ENCODE measurements at places on chromosomes 5 and 9.

GRCh38 chr9:96417661-96418082 lies 498 bp downstream of the ZNF367 start:
- DNase-seq, result no peak

DNA sequence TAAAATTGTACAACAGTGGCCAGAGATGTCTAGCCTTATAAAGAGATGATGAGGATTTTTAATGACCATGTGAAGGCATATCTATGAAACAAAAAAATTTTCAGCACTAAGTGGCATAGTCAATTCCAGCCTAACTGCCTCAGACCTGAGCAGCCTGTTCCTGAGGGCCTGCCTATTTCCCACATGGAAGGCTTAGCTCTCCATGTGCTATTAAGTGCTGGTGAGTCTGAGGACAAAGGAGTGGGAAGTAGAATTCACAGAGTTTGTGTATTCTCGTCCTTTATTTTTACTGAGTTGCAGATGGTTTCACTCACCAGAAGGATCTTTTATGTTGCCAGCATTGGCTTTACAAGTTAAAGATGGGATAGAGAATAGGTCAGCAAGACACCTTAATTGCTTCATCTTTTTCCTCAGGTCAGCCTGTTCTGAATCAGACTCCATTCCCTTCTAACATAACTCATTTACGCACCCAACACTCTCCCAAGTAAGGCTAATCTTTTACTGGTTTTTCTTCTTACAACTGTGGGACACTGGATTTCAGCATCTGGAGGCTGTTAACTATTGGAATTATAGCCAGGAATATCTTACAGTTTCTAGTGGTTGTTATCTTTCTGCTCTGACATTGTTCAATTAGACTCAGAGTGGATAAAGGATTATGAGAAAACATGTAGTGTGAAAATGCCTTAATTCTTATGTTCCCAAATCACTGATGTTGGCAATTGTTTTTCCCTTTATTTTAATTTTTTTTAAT lies 76.8 kb downstream of the ISOC1 start:
- no peak for DNase-seq

DNA sequence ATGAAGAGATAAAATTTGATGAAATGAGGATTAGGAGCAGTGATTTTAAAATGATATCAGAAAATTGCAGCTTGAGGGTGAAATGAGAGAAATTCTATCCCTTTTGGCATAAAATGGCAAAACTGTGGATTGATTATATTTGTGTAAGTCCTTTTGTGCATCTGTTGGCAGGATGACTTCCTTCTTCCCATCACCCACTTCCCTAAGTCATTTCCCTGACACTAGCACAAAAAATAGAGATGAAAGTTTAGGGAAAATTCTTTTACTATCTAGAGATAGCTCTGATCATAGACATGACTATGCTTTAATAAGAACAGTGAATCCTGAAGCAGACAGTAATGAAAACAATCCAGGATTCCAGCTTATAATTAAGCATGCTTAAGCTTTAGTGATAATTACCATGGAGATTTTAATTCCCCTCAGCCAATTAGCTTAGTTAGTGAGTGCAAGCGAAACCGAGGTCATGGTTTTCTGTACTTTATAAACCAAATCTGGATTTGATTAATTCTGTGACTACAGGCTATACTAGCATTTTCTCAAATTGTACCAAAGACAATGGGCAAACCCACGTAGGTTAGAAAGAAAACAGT lies 163.6 kb upstream of the TARS1 start:
- no peak for DNase-seq

- DNase-seq, result no peak
Observed at GRCh38 chr9:114016629-114017423, 61.3 kb downstream of the AMBP start.

DNA sequence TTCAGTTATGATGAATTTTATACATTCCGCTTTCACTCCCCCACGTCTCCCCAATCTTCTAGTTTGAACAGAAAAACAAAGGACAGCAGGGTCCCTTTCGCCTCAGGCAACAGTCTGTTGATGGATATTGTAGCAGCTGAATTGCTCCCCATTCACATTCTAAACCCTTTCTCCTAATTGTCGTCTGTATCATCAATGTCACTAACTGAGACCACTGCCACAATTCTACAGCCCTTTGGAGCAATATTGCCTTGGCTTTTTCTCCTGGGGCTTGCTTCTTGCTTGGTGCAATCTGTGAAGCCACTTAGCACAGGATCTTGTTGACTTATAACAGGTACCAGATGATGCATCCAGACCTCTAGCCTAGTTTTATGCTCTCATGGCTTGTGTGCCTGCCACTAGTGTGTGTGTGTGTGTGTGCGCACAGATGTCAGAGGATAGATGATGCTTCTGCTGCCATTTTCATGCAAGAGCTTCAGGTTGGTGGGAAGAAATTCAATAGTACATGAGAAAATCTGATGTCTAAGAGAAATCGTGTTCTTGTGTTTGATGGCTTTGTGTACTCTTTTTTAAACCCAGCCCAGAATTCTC lies 195.2 kb upstream of the ISL1 start:
- no peak for DNase-seq

DNA sequence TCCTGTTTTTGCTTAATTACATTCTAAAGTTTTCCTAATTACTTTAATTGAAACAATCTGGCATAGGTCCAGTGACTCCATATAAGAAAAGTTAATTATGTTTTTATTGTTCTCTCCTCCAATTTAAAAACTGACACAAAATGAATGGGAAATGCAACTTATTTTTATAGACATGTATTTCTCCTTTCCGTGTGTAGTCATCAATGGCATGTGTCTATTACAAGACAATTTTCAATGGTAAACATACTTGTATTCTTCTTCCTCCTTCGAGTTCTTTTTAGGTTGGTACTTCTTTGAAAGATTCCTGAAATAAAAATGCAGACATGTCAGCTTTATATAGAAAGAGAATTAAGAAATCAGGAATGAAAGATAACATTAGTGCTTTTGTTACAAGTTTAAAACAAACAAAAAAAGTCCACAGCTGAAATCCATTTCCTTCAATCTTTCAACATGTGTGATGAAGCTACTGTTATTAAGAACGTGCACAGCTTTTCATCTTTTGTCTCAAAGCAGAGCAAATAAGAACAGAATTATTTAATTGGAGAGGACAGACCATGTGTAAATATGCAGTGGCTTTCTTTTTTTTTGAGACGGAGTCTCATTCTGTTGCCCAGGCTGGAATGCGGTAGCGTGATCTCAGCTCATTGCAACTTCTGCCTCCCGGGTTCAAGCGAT lies 63.8 kb downstream of the FNBP1 start:
- no peak for DNase-seq

DNA sequence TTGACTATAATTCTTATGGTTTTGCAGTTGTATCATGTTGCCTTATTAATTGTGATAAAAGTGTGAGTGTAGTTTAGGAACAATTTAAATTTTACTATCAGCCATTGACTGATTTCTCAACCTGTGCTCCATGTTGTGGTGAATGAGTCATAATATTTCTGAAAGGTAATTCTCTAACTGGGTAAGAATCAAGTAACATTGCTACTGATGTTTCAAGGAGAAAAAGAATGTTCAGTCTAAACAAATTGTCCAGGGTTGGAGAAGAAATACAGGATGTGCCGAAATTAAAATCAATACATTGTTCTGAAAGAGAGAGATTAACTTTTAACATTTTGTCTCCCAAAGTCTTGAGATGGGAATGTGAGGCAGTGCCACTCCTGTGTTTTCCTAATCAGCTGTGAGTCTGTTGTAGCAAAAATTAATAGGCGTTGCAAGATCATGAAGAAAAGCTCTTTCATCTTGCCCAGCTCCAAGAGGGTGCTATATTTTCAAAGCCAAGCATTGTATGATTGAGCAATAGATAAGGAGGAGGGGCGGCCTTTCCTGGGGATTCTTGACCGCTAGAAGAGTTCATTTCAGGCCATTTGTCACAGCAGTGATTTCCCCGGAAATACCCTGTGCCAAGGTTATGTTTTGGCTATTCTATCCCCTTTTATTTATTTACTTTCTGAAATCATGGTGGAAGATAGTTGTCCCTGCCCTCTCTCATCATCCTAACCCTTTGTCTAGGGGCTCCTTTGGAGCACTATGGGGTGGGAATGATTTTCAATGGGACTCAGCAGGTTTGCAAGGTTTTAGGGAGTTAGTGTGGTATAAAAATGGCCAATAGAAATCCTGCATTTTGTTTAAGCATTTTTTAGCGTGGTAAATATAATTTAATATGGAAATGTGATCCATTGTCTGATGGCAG lies 151.6 kb downstream of the FOCAD start:
- DNase-seq, result peak; percentile 11

DNA sequence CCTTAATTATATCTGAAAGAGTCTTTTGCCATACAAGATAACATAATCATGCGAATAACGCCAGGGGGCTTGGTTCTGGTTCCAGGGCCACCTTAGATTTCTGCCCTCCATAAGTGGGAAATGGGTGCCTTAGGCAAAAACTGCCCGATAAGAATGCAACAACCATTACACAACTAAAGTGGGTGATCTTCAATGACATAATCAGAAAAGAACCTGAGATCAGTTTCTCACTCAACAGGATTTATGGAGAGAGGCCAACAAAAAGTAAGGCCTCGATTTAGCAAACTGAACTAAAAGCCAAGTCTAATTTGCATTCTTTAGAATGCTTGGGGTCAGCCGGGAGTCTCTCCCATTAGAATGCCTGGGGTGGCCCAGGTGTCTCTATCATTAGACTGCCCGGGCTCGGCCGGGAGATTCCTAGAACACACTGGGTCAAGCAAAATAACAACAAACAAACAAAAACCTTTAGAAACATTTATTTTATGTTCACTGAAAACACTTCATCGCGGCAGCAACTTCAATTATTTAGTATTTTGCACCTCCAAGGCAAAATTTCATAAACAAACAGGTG lies 194.8 kb downstream of the AUH start:
- peak; percentile 75 for DNase-seq

GRCh38 chr5:79297661-79298060 lies 61.7 kb downstream of the JMY start:
- no peak for DNase-seq

DNA sequence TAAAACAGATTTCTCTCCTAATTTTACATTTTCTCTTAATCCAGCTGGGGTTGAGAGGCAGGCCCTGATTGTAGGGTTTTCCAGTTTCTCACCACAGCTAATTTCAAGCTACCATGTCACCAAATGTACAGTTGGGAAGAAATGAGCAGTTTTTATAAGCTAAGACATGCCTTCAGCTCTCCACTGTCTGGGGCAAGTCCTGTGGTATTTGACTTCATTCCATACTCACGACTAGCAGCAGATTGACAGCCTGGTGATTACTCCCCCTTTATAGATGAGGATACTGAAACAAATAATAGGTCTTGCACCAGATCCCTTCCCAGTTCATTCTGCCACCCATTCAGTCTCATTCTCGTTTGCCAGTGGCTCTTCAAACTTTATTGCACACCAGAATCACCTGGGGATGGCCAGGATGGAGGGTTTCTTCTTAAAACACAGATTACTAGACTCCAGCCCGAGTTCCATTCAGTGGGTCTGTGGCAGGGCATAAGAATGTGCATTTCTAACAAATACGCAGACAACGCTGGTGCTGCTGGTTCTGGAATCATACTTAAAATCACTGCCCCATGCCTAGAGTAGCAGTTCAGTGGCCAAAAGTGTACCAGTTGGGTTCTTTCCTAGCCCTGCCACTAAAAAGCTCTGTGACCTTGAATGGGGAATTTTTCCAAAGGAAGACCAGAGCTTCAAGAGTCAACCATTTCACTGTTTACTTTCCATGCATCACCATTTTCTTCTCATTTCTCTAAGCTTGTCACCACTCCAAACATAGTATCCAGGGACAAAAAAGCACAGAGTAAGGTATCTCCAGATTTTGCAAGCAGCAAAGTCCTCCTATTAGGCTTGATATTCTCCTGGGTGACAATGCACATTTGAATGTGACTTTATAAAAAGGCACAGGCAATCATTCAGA lies 64.3 kb downstream of the CSNK1A1 start:
- peak; percentile 41 for DNase-seq

GRCh38 chr5:78778538-78778937 lies 130.0 kb upstream of the LHFPL2 start:
- peak; percentile 5 for DNase-seq

GRCh38 chr9:16682273-16682672 lies 188.2 kb downstream of the BNC2 start:
- no peak for DNase-seq

DNA sequence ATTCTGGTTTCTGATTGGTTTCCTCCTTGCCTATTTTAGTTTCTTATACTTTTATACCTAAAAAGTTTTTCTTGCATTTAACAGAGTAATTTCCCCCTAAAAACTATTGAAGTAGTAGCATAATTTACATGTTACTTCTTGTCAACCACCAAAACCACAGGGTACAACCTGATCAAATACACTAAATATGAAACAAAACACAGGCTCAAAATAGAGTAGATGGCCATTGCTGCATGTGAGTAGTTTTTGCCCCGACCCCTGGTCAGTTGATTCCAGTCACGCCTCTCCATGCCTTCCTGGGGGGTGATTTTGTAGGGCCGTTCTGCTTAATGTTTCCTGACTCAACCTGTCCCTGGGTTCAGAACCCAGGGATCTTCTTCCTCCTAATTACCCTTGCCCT lies 101.8 kb downstream of the TLE4 start:
- DNase-seq, result no peak

GRCh38 chr9:115209601-115210306 lies 91.8 kb upstream of the TNC start:
- peak; percentile 90 for DNase-seq

GRCh38 chr5:98656796-98657195 lies 116.7 kb upstream of the RGMB start:
- DNase-seq, result no peak

DNA sequence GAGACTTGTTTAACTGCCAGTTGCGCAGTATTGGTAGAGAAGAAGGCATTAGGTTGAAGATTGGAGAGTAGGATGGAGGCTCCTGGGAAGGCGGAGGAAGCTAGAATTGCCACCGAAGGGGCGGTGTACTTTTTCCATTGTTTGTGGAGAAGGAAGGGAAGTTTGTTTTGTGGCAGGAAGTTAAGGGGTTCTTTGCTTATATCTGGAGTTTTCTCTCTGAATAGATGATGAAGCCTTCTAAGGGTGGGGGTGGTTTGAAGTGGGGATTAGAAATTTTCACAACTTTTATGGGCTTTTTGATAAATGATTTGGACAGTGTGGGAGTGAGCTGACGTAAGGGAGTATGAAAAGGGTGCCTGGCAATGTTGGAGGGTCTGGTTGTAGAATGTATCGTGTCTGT lies 59.3 kb downstream of the SNX30 start:
- no peak for DNase-seq

DNA sequence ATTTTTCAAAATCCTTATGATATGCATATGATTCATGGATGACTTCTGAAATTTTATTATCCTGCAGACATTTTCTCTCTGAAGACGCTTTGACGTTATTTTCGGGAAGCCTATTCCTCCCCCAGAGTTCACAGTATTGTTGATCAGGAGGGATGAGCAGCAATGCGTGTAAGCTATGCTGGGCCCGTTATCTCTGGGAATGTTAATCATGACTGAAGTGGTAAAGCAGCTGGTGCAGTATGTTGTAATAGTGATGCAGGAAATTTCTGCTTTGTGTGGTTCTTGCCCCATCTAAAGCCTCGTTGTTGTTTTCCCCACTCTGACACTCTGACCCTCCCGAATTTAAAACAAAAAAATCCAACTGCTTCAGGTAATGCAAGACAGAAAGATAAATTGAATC lies 1797.8 kb upstream of the WWC1 start:
- DNase-seq, result peak; percentile 91
